HT-29 (cell line): ENCODE measurements at places on chromosomes 1 and 21.

DNA sequence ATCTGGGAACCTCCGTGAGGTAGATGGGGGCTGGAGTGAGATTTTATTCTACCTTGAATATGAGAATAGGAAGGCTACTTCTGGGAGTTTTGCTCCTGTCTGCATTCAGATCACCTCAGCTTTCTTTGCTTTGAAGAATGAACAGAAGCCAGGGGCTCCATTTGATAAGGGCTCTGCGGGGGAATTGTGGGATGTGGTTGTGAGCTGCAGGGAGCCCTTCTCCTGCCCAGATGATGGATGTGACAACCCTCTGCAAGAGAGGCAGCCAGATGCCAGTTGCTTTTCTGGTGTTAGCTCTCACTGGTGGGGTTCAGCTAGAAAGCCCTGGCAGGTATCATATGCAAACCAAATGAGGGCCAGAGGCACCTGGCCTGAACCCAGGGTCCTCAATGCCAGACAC is 21.5 kb downstream of the IER5 start:
- no peak for DNase-seq

- no peak for DNase-seq
Observed at GRCh38 chr1:46363121-46363520, 22.5 kb downstream of the NSUN4 start.

DNA sequence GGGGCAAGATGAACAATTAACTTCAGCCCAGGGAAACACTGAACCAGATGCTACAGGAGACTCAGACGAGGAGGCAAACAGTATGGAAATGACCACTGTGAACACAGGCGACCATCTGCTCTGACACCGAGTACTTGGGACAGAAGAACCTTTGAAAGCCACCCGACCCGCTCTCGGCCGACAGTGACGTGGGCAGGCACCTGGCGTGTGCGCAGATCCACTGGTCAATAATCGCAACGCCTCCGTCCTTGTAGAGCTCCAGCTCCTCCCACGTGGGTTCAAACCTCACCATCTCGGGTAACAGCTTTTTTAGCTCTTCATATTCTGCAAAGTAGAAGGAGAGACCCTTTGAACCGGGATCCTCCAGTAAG is 20.3 kb downstream of the POFUT2 start:
- no peak for DNase-seq

DNA sequence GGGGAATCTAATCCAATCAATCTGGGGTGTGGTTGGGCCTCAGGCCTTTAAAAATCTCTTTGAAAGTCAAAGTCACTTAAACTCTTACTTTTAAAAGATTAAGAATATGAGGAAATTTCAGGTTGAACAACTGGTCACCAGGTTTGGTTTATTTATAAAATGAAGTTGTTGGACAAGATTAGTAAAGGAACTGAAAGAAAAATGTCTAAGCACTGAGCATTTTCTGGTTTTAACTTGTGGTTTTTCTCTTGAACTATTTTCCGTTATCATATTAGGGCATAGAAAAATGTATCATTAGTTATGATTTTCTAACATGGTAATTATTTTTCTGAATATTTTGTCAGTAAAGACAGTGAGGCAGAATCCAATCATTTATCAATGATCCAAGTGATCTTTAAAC is 49.6 kb downstream of the RGS2 start:
- no peak for DNase-seq

DNA sequence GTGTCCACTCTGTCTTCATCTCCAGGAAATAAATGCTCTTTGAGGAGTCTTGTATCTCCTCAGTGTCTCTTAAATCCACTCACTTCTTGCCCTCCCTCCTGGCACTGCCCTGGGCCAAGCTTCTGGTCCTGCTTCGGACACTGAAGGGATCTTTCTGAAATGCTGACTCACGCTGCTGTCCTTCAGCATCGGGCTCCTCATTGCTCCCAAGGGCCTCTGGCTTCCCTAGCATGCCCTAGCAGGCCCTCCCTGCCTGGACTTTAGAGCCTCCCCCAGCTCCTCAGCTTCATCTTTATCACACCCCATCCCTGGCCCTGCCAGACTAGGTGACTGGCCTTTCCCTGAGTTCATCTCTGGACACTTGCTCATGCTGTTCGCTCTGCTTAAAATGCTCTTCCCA is 96.6 kb downstream of the FOXD2 start:
- DNase-seq: no peak

DNA sequence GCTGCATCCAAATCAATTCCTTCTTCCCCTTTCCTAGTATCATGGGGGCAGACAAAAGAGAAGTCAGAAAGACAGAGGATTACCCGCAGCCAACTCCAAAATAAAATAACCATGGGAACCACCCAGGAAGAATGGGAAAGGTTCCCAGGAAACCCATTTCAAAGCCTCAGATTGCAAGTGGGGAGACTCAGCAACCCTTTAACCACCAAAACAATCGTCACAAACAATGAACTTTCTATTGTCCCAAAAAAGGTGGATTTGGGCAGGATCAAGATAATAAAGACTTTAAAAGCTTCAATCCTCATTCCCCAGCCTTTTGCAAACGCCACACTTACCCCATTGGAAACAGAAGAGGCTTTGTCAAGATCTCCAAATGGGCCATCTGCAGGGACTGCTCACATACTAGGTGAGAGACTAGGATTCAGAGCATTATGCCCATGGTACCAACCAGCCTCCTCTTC is 5.1 kb downstream of the TIAM1 start:
- no peak for DNase-seq

- no peak for DNase-seq
Observed at GRCh38 chr1:29777522-29777921, 541.2 kb downstream of the PTPRU start.

DNA sequence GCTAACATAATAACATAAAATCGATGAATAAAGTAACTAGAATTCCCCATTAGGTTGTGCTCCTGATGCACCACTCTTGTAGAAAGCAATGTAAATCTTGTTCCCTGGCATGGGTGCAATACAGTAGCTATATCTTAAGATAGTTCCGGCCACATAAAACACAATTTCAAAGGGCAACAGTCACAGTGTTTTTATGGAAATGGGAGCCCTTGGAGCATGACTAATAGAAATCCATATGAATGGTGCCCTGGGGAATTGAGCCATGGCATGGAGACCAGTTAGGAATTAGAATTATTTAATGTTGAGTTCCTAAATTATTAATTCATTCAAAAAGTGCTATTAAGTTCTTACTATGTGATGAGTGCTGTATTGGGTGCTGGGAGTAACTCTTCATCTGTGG is 118.7 kb downstream of the KCNK2 start:
- DNase-seq: no peak

DNA sequence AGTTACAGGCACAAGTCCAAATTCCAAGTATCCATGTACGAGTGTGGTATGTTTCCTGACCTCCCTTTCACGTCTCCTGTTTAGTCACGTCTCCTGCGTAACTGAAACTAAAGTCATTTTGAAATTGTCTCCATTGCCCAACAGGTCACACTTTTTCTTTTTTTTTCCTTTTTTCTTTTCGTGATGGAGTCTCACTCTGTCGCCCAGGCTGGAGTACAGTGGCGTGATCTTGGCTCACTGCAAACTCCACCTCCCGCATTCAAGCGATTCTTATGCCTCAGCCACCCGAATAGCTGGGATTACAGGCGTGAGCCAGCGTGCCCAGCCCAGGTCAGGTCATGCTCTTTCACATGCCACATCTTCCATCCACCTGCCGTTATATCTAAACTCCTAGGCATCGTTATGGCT is 38.2 kb downstream of the L1TD1 start:
- DNase-seq: no peak

DNA sequence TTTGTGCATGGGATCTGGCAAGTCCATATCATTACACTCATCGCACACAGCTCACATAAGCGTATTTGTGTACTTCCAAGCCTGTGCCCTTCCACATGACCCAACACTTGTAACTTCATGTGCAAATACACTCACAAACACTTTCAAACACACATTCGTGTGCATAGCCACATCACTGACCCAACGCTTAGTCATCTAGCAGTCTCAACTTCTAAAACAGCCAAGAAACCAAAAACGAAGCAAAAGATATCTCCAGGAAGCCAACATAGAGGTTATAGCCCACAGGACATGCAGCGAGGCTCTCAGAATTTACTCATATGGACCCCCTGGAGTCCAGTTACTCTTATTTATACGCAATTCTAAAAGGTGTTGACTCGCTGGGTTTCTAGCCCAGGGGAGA is 10.9 kb upstream of the GOLT1A start:
- no peak for DNase-seq

- peak; percentile 62 for DNase-seq
Observed at GRCh38 chr1:163410073-163410999, 88.6 kb downstream of the NUF2 start.

GRCh38 chr1:22652881-22653316 is at the start of gene C1QB:
Gene C1QB, plus strand, starts transcription at chr1:22653236. Its CDS starts 6,227 bp downstream, at chr1:22659463.
- DNase-seq: no peak

DNA sequence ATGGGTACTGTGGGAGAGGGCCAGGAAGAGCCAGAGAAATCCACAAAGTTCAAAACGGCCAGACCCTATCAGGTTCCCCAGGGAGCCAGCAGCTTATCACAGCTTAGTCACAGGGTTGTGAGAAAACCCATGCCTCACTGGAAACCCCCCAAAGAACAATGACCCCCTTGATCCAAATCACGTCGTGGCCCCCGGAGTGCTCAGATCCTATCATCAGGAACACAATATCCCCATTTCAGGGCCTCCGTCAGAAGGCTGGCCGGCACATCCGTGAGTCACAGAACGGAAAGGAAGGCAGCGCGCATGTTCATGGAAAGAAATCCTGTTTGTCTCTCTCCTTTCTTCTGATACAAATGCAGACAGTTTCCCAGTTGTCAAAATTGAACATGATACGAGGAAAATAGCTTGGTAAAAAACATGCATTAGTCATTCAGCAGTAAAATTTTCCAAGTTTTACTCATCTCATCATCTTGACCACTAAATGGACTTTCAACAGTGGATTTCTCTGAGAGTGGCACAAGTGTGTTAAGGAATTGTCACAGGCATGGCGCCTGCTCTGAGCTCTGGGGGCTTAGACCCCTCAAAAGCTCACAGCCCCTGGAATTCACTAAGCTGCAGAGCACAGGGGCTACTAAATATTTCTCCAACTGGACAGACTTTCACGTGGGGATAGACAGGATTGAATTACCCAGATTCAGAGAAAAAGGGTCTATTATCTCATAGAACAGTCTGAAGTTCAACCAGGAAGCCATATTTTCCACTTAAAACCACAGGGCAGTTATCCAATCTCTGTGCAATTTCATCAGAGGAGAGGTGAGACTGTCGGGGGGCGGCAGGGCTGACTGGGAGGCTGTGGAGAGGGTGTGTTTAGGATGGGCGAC is 124.8 kb downstream of the RIPK4 start:
- no peak for DNase-seq

GRCh38 chr1:98371764-98372163 is 289.8 kb upstream of the SNX7 start:
- DNase-seq: no peak

DNA sequence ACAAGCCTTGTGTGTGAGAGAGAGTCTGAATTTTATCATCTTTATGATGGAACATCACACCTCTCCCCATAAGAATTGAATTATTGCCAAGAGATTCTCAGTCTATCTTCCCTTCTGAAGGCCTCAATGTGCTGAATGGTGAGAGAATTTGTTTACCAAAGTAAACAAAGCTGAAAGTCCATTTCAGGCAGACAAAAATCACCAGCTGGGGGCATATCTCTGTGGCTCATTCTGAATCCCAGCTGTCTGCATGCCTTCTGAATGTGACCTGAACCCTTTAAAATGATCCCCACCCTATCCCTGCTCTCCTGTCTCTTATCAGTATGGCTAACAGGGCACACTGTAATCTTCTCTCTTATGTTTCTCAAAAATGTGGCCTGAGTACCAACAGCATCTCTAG is 99.1 kb upstream of the CAMK1G start:
- DNase-seq: no peak
